ENCODE measurements at places on chromosomes 2 and 18. TPM values are rescaled to one million over a fixed set of nuclear protein-coding genes. Genes with fewer than 3 reads are reported as not detected.

RFTN2 gene
- total RNA-seq: not detected

CTLA4 gene
- 0.08 TPM for total RNA-seq

CAD gene
- total RNA-seq: 76.7 TPM

DNA sequence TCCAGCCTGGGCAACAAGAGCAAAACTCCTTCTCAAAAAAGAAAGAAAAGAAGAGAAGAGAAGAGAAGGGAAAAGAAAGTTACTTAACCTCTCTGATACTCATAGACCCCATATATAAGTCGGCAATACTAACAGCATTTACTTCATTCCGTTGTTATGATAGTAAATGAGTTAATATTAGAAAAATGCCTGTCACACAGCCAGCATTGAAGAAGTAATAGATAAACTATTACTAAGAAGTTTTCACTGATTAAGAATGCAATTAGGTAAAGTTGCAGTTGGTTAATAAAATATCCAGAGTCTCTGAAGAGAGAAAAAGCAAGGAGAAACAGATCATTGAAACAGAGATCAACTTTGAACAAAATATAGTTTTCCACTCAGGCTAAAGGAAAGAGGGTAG, 161.3 kb upstream of the UBE2E3 start:
- DNase-seq: no peak

- no peak for DNase-seq
Measured at GRCh38 chr2:119231975-119232665, 8.5 kb downstream of the STEAP3 start.

GRCh38 chr18:21943456-21943855, 202.9 kb downstream of the MIB1 start:
- no peak for DNase-seq

DNA sequence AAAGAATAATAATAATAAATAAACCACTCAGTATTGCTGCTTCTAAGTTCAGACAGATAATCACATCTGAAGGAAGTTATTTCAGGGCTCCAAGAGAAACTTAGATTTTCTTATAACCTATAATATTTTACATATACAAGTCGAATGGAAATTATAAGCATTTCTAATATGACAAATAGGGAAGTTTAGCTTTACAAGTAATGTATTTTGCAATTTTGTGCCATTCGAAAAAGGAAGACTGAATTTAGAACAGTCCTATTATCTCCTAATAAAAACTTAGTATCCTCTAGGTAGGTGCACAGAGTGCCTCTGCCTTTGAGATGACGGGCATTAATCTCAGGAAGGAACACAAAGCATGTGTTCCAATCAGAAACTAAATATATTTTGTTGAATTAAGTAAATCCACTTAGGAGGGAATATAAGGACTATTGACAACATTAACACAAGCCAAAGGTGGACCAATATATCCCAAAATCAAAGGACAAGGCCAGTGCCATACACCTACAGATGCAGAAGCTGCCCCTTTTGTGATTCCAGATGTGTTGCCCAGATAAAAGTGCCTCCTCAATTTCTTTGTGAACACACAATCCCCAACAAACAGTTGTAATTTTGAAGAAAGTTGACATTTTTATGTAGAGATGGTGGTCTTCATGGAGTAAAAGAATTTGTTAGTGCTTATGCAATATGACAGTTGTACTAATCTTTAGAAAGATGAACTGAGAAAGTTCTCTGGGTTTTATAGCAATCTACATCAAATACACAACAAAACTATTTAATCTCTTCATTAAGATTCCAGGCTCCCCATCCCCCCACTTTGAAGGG, 36.6 kb downstream of the PTCD3 start:
- DNase-seq: no peak

- no peak for DNase-seq
Measured at GRCh38 chr2:174750923-174751441, 13.3 kb downstream of the CHRNA1 start.

DNA sequence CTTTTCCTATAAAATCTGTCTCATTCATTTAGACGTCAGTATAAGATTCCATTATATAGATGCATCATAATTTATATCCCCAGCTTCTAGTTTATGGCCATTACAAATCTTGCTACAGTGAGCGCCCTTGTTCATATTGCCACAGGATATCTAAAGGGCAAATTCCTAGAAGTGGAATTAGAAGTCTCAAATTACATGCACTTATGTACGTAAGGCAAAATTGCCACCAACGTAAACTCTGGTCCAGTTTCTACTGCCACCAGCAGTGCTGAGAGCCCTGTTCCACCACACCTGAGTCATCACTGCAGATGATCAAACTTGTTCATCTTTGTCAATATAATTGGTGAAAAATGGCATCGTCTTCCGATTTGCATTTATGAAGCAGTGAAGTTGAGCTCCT, 90.9 kb upstream of the ID2 start:
- DNase-seq: no peak

DNA sequence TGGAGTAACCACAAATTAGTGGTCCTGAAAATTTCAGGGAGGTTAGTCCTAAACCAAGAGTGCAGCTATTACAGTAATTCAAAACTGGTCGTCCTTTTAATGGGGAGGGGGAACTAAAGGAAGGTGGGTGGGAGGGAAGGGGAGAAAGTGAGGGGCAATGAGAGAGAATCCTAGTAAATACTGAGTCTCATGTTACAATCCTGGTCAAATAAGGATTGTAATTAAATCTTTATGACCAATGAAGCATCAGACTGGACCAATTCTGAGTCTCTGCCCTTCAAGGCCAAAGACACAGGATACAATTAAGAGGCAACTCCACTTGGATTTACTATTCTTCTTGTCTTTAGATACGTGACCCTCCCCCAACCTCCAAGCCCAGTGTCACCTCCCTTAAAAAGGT, 262.9 kb downstream of the BCL11A start:
- no peak for DNase-seq

DNA sequence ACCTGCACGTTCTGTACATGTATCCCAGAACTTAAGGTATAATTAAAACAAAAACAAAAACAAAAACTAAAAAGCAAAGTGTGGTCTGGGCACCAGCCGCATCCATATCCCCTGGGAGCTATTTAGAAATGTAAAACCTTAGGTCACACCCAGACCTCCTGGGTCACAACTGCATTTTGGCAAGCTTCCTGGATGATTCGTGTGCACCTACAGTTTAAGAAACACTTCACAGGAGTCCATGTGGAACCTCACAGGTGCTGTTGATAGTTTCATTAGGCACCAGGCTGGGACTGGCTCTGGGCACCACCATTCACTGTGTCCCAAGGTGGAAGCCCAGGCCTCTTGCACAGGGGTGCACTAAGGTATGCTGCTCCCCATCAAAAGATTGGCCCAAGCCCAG, 103.6 kb upstream of the BOD1L2 start:
- no peak for DNase-seq

DNA sequence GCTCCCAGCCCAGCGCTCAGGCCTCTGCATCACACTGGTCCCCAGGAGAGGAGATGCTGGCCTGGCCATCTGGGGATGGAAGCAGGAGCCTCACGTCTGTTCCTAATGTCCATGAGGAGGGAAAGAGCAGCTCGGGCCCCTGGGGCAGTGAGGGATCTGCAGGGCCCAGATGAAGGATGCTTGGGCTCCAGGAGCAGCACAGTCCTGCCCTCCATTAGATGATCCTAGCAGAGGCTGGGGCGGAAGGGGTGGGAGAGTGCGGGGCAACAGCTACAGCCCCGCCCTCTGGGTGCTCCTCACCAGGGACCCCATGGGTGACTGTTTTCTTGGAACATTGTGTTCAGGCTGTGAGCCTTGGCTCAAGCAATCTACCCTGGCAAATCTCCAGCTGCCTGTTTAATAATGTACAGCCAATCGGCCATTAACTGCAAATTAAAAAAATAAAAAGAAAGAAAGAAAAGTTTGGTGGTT, 49.7 kb downstream of the TNS1 start:
- DNase-seq: no peak

Data from Panc1 (cell line).